ENCODE measurements at places on chromosomes 1 and 21.

GRCh38 chr1:10399444-10399941 is 629 bp downstream of the PGD start:
- no peak for DNase-seq

GRCh38 chr1:164613176-164613575 is 54.2 kb downstream of the PBX1 start:
- no peak for DNase-seq

DNA sequence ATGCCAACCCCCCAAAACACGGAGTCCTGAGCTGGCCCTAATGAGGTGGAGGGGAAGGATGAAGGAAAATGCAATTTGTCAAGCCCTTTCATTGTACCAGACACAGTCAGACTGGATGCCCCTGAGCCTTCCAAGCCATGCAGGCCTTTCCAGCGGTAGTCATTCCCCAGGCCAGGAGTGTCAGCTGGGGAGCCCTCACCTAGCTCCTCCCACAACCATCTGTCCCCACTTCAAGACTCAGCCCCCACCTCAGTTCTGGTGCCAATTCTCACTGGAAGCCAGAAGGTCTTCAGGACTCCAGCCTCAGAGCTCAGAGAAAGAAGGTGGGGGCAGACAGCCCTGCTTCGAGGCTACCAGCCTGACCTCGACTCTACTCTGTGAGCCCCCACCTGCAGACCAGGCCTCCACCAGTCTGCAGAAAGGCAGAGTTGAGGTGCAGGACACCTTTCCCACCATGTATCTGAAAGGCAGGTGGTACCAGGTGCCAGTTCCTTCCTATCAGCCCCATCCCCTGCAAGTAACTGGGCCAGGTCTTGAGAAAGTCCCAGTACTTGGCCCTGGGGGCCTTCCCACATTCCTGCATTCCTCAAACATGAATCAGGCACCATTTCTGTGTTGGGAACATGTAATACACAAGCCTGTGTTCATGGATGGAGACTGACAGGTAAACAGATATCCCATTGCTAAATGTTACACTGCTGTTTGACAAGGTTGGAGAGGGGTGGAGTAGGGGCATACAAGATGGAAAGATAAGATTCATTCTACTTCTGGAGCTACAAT is 180.6 kb upstream of the EDN2 start:
- no peak for DNase-seq

- DNase-seq, result no peak
These were observed 42.5 kb upstream of the CLIC4 start for GRCh38 chr1:24702511-24703293.

DNA sequence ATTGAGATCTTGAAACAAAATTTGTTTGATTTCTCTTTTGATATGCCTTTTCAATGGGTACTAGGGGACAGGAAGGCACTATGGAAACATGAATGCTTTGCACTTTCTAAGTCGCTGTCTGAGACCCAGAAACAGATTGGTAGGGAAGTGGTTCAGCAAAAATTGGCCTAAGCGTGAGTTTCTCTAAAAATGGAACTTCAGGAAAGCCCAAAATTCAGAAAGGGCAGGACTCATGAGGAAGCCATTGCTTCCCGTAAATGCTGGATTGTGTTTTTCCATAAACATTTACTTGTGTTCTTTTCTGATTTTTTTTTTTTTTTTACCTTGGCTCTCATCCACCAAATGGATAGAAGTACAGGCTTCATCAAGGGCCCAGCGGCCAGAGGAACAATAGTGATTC is 123.7 kb upstream of the ATP1B1 start:
- DNase-seq, result no peak

DNA sequence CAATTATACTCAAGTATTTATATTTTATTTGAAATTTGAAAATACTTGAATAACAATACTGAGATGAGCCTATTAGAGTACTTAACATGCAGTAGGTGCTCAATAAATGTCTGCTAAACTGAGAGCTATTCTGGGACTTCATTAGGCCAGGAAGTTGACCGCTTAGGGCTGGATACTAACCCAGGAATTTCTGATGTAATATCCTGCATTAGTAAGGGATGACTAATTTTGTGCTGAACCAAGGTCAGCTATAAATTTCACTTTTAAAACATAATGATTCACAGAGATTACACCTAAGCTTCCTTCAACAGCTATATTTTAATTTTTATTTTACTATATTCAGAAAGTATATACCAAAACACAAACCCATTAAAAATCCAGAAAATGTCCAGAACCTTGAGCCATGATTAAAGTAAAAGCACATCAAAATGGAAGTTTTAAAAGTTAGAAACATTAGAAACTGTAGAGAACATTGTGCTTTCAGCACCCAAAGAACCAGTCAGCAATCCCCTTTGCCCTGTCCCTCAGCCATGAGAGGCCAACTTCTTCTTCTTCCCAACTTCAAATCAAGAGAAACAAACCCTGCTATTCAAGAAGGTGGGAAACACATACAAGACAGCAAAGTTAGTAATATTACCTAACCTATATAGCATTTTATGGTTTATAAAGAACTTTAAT is 35.4 kb downstream of the WNT2B start:
- DNase-seq, result no peak

DNA sequence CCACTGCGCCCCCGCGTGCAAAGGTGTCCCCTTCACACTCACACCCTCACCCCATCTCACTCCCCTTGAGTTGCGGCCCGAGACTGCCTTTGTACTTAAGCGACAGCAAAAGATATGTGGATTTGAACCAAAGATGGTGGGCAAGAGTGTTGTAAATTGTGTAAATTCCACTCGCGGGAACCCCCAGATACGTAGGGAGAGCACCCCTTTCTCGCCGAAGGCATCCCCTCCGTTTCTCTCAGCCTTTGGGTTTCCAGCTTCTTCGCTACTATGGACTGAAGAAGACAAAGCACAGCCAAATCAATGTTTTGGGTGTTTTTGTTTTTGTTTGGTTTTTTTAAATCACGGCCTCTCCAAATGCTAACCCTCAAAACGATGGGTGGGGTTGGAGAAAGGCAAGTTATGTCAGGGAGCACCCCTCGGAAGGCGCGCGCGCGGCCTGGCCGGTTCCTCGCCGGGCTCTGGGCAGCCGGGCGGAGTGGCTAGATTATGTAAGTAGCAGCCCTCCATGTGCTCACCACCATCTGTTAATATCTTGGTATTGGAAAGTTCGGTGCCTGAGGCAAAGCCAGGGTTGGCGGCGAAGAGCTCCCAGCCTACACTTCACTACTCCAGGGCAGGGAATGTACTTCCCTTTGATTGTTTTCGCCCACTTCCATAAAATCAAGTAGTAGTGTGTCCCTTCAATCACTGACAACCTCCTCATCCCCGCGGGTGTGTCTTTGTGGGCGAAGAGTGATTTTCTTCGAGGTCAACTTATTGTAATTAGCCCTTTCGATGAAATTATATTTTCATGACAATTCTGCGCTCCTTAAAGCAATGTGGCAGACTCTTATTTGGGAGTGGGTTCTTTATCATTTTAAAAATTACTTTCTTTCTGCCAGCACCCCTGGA is 4.0 kb upstream of the PROX1 start:
- no peak for DNase-seq

DNA sequence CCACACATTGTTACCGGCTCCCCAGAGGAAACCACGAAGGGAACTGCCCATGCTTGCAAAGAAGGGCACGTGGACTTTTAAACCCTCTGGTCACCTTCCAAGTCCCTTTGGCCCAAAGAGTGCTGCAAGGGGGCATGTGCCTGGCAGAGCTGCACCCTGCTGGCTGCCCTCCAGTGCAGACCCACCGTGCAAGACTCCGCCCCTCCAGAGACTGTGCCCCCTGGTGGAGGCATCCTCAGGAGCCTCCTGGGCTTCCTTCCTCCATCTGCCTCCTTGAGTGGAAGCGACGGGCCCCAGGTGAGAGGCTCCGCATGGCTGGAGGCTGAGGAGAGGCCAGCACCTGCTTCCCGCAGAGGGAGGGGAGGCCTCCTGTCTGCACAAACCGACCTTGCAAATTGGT is 100.6 kb downstream of the CRYAA start:
- no peak for DNase-seq
